ENCODE measurements at places on chromosomes 2 and 18.

GRCh38 chr2:58634653-58635370 lies 393.7 kb upstream of the FANCL start:
- no peak for DNase-seq

GRCh38 chr2:138071720-138072719 lies 107.7 kb downstream of the HNMT start:
- DNase-seq, result no peak

DNA sequence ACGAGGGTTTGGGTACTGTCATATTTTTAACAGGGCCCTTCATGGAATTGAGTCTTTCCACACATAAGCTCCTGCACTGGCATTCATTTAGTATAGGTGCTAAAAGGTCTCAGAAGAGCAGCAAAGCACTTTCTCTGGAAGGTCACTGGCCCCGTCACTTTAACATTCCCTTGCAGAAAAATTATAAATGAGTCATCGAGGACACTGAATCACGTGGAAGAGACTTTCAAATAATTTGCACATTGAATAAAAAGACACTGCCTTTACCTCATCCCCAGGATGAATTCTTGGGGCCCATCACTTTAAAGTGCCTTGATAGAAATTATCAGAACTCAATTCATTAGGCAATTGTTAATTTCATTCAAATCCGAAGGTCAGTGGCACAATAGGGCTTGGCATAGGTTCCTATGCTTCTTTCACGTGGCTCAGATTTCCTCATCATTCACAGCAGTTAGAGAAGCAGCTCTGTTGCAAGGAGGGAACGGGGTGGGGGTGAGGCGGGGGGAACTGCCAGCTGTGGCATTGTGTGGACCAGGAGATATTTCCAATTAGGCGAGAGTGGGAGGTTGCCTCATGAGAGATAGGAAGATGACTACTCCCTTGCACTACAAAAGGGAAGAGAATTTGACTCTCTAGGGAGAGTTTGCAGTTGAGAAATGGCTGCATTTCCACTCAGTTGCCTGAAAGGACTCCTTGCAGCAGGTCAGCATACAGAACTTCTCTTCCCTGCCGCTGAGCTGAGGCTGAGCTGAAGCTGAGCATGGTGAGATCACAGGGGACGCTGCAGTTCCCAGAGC lies 86.3 kb upstream of the NPAS2 start:
- no peak for DNase-seq

DNA sequence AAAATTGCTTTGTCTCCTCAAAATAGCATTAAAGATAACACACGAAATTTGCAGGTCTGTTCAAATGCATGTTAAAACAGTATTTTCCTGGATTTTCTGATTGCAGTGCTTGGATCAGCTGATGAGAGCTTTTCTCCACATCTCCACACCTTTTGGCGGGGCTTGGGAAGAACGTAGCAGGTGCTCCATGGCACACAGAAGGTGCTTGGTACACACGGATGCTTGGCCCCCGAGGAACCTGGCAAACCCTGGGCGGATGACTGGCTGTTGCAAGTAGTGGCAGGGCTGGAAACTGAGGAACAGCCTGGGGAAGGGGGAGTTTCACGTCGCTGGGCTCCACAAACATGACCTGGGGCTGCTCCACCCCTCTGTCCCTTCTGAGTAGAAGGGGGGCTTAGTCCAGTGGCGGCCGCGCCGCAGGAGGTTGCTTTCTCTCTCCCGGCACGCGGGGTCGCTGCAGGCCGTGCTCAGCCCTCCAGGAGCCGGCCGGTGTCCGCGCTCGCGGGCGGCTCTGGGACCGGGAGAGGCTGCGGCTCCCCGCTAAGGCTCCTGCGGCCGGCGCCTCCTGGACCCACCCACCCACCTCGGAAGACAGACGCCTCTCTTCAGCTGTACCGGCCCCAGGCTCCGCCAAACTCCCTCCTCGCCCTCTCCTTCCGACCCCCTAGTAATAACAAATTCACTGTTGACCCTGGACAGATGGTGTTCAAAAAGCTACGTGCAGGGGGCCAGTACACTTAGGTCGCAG lies 69.3 kb downstream of the MARCO start:
- DNase-seq, result no peak

DNA sequence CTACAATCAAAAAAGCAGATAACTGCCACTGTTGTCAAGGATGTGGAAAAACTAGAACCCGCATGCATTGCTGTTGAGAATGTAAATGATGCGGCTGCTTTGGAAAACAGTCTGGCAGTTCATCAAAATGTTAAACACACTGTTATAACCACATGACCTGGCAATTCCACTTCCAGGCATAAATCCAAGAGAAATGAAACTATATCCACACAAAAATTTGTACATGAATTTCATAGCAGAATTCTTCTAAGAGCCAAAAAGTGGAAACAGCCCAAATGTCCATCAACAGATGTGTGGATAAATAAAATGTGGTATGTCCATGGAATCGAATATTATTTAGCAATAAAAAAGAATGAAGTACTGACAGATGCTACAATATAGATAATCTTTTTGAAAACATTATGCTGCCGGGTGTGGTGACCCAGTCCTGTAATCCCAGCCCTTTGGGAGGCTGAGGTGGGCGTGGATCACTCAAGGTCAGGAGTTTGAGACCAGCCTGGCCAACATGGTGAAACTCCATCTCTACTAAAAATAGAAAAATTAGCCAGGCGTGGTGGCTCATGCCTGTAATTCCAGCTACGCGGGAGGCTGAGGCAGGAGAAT lies 32.0 kb downstream of the ERCC3 start:
- DNase-seq, result no peak

DNA sequence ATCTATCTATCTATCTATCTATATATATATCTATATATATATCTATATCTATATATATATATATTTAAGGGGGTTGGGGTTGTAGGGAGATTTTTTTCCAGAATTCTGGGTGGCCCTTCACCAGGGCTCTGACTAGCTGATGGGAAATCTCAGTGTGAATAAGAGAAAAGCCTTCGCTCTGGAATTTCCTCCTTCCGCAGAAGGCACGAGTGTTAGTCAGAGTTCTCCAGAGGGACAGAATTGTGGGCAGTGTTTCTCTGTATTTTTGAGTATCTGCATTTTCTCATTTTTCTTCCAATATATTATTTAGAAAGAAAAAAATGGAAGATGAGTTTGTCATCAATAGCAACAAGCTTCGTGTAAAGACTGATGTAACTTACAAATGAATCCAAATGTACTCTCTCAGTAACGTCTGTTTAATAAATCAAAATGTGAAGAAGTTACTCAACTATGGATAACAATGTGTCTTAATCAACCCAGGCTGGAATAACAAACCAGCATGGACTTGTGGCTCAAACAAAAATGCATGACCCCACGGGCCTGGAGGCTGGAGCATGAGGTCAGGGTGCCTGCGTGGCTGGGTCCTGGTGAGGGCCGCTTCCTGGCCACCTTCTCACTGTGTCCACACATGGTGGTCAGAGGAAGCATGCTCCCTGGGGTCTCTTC lies 10.6 kb upstream of the SNTG2 start:
- DNase-seq, result no peak

- DNase-seq, result no peak
These were observed 99.1 kb upstream of the CD302 start for GRCh38 chr2:159897081-159897480.

DNA sequence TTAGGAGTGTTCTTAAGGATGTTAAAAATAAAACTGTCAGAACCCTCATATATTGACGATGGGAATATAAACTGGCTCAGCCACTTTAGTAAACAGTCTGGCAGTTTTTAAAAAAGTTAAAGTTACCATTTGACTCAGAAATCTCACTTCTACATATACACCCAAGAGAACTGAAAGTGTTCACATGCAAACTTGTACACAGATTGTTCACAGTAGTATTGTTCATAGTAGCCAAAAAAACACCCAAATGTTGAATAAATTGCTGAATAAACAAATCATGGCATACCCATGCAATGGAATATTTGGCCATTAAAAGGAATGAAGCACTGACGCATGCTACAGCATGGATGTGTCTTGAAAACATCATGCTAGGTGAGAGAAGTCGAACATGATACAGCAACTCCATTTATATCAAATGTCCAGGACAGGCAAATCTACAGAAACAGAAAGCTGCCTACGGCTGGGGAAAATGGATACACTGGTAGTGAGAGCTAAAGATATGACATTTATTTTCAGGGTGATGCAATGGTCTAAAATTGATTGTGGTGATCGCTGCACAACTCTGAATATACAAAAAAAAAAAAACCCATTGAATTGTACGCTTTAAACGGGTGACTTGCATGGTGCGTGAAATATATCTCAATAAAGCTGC lies 10.1 kb downstream of the RPL31 start:
- no peak for DNase-seq

- DNase-seq, result no peak
These were observed 90.6 kb upstream of the EFEMP1 start for GRCh38 chr2:56014046-56014730.

- no peak for DNase-seq
These were observed 417.5 kb downstream of the NUP35 start for GRCh38 chr2:183541766-183542165.

DNA sequence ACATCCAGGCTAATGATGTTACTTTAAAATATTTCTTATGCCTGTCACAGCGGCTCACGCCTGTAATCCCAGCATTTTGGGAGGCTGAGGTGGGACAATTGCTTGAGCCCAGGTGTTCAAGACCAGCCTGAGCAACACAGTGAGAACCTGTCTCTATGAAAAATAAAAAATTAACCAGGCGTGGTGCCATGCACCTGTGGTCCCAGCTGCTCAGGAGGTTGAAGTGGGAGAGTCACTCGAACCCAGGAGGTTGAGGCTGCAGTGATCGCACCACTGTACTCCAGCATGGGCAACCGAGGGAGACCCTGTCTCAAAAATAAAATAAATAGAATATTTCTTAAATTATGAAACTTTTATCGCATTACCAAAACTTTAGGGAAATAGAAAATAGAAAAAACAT lies 28.1 kb upstream of the ACTR3 start:
- no peak for DNase-seq

- no peak for DNase-seq
These were observed 116.6 kb downstream of the LIPG start for GRCh38 chr18:49678440-49678839.

DNA sequence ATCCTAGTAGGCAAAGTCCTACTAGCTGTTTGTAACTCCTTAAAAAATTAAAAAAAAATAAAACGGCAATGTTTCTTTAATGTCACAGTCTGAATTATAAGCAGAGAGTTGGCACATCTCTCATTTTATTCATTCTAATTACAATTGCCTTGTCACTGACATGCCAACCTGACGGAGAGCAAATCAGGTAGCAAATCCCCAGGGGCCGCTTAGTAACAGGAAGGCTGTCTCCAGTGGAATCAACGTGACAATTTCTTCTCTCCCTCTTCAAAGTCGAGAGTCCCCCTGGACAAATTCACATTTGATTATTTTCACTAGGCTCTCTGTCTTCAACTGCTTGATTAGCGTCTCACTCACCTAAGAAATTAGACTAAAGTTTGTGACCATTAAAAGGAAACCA lies 1598.9 kb upstream of the PIK3C3 start:
- no peak for DNase-seq

DNA sequence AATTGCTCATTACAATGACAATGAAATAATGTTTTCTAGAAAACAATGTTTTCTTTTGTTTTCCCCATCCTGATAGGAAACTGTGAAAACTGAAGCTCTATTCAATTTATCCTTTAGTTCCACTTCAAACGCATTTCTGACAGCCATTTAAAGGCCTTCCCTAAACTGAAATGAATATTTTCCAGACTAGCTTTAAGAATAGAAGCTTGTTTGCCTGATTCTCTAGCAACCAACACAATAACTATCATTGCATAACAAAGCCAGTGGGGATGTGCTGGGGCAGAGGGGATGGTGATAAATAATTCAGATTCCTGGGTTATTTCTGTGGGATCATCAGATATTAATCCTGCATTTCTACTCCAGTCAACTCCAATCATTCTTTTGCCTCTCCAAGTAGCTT lies 427.1 kb downstream of the RND3 start:
- no peak for DNase-seq

GRCh38 chr2:233240897-233241296 lies 10.6 kb upstream of the ATG16L1 start:
- no peak for DNase-seq

DNA sequence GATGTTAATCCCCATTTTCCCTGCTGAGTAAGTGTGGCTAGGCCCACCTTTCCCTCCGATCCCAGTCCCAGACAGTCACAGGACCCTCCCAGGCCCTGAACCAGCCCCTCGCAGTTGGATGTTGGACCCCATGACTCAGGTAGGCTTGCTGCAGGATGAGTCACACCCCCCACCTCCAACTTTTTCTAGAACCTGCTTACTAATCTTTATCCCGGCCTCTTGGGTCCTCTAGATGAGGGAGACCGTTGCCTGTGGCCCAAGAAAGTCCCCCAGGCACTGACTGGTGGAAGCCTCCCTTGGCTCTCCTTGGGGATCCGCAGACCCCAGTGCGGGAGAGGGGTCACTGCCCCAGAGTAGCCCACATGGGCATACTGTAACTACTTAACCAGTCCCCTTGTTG lies 98.5 kb downstream of the SMAD7 start:
- DNase-seq, result no peak

- DNase-seq, result no peak
These were observed 447.3 kb downstream of the DLGAP1 start for GRCh38 chr18:4007846-4008245.

DNA sequence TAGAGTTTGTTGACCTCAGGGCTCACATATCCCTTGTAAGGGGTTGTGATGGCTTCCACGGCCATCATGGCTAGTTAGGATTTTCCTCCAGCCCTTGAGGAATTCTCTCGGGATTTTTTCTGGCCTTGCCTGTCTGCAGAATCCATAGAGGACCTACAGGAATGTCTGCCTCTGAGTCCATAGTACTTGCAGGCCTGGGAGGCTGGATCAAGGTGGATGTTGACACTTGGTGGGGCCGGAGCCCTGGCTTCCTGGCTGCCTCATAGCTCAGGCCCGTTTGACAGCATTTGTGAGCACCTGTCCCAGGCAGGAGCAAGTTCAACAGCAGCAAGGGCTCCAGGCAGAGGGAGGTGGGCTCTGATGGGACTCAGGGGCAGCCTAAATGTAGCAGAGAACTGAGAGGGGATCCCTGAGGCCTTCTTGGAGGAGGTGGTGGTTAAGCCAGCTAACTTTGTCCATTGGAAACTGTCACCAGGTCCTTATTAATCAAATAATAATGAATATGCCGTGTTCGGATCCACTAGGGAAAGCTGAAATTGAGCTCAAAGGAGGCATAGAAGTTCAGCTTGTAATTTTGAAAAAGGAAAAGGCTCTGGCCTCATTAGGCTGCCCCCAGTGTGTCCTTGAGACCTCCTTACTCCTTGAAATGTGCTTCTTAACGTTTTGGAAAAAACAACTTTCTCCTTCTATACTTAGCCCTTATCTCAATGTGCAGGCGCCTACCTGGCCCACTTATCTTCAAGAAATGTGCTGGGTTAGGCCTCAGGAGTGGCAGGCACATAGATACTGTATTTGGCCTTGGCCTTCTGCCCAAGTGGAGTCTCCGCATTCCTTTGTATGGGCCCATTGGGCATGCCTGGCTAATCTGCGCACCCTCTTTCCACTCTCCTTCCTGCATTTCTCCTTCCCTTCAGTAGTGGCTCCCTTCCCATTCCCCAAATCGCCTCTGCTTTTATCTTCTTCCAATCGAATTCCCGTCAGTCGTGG lies 66.9 kb downstream of the HPCAL1 start:
- no peak for DNase-seq

GRCh38 chr18:57095884-57096283 lies 51.0 kb upstream of the BOD1L2 start:
- DNase-seq, result no peak
